Uterus (tissue), 4 donors: ENCODE measurements at places on chromosomes 3 and 15. TPM values are rescaled to one million over a fixed set of nuclear protein-coding genes. Genes with fewer than 3 reads are reported as not detected.

Gene CATSPER2
- 4.8 TPM for total RNA-seq

Gene CYP1A2
- not detected for total RNA-seq

Gene SERPINI1
- 9.2 TPM for total RNA-seq

Gene TM6SF1
- 1.7 TPM for total RNA-seq

Gene MRPL3
- 137 TPM for total RNA-seq

Gene CADM2
- total RNA-seq: not detected

Gene ACTC1
- total RNA-seq: 2.4 TPM

Gene SLC28A2
- total RNA-seq: not detected

Gene HTR3E
- not detected for total RNA-seq

Gene INSYN1
- 0.77 TPM for total RNA-seq
